ENCODE measurements at places on chromosomes 13 and 19.

DNA sequence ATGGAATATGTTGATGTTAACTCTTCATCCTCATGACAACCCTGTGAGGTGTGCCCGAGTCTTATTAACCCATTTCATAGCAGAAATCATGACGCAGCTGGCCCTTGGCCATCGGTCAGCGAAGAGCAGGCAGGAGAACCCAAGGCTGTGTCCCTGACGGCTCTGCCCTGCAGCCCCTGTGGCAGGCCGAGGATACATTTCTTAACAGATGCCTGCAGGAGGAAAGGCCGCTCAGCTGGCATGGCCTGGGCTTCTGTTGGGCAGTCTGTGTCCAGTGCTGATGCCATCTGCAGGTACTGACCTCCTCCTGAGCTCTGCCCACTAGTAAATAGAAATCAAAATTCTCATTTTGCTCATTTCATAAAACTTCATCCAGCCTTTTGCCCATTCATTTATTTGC, 35.4 kb upstream of the MCF2L start:
- DNase-seq, result no peak

DNA sequence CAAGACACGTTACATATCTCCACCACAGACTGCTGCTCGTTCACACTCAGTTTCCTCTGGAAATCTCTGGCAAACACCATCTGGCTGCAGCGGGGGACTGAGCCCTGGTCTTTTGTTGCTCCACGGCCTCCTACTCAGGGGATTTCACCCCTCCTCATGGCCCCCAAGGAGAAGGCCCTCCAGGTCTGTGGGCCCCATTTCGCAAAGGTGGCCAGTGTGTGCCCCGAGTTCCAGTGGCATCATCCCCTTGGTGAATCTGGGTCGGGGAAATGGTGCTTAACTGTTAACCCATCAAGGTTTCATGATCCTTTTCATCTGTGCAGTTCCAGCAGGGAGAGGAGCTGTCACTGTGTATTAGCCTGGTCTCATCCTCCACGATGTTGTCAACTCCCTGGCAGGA, 235.4 kb upstream of the MAB21L1 start:
- DNase-seq, result no peak

DNA sequence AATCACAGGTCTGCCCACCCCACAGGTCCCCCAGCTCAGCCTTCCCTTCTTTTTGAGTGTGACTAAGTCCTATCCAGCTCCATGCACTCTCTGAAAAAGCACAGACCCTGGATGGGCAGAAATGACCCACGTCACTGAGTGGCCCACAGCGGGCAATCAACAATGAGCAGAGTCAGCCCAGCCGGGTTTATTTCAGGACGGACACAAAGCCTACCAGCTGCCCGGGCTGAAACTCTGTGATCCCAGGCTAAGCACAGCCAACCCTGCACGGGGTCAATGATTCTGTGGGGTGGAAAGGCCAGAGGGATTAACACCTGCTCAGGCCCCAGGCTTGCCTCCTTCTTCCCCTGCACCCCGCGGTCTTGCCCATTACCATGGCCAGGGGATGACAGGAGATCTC, 8.4 kb downstream of the NAPA start:
- no peak for DNase-seq

DNA sequence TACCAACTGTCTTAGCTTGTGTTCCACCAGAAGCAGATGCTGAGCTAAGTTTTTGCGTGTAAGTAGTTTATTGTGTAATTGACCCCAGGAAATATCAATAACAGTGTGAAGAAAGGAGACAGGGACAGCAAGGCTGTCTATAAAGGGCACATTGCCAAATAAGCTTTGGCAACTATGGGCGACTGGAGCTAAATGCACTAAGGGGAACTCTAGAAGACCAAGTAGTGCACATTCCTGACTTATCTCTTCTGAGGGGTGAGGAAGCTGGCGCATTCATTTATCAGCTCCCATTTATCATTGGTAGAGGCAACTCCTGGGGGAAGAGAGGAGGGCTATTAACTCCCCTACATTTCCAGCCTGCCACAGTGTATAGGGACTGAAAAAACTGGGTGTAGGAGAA, 135.0 kb downstream of the DLEU7 start:
- no peak for DNase-seq

DNA sequence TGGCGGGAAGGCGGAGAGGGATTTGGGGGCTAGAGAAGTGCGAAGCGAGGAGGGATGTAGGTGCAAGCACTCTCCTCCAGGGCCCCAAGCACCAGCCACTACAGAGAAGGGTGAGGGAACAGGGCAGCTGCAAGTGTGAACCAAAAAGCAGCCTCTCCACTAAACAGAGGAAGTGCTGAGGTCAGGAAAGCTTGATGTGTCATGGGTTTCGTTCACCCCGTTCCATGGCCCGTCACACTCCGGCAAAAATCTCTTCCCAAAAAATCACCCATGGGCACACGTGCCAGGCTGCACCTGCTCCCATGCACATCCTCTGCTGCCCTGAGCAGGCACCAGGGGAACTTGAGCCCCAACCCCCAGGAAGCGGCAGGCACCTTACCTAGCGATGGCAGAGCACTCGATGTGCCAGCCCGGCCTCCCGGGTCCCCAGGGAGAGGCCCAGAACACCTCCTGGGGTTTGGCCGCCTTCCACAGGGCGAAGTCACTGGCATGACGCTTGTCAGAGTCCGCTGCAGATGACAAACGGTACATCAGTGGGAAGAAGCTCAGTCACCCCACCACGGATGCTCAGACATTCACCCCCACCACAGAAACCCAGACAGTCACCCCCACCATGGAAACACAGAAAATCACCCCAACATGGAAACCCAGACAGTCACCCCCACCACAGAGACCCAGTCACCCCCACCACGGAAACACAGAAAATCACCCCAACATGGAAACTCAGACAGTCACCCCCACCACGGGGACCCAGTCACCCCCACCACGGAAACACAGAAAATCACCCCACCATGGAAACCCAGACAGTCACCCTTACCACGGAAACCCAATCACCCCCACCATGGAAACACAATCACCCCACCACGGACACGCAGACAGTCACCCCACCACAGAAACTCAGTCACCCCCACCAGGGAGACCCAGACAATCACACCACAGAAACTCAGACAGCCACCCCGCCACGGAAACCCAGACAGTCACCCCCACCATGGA, 29.0 kb downstream of the CARS2 start:
- DNase-seq, result no peak

GRCh38 chr19:38263689-38264485, 486 bp upstream of the SPINT2 start:
- DNase-seq, result peak; percentile 31

GRCh38 chr19:44552324-44552723, 22.8 kb upstream of the CEACAM20 start:
- no peak for DNase-seq

- no peak for DNase-seq
Measured at GRCh38 chr13:32036126-32036695, 4.6 kb downstream of the FRY start.

- peak; percentile 30 for DNase-seq
Measured at GRCh38 chr13:101649488-101650126, 197.1 kb downstream of the ITGBL1 start.

GRCh38 chr13:98458431-98458830, 118.5 kb downstream of the STK24 start:
- DNase-seq, result no peak

GRCh38 chr13:71448080-71448630, 418.8 kb downstream of the DACH1 start:
- DNase-seq, result no peak

DNA sequence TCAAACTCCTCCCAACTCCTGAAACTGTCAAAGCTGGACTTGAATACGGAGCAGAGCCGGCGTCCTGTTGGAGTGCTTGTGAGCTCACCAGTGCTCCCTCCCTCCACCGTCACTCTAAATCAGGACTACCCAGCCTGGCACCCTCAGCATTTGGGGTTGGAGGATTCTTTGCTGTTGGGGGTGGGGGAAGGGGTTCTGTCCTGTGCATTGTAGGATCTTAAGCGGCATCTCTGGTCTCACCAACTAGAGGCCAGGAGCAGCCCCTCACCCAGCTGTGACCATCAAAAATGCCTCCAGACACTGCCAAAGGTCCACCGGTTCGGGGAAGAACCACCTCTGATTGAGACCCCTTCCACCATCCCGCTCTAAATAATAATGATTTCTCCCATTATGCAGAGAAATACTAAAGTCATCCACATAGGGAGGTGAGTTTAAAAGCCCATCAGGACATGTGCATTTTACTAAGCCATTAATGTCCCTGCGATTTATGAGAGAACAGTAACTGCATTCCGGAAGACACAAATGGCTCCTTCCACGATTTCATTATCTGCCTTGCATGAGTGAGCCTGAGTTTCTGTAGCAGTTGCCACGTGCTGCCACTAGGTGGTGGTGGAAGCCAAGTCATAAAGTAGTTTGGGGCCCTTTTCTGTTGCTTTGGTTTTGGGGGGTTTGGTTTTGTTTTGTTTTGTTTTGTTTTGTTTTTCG, 16.1 kb upstream of the USP29 start:
- peak; percentile 8 for DNase-seq

DNA sequence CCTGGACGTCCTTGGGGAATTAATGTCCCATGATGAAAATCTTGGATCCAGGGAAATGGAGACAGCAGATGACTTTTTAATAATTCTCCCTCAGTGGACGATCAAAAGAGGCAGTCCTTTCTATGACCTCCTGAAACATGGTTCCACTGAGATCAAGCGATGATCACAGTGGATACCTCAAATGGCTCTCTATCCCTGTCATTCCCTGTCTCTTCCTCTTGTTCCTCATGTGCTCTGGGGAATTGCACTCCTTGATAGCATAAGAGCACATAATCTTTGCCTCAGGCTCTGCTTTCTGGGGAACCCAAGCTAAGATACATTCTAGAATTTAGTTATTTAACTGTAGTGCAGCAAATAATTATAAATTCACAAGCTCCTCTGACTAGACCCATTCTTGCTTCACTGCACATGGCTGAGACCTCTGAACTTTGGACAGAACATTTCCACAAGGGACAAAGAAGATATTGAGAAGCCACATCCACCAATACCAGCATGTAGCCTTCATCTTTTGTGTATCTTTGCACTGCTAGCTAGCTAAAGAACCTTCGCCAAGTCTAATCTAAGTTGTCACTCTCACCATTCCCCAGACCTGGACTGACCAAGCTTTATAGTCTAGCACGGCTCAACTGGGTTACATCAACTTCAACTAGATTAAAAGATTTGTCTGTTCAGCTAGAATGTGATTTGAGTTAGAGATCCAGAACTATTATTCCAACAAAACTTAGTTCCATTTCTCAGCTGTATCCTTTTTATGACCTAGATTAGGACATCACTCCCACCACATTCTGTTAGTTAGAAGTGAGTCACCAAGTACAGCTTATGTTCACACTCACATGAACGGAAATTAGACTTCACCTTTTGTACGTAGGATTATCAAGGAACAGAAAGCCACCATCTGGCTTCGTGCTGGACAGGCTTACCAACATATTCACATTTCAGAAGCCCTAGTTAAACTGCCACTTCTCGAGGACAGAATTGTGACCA, 142.7 kb downstream of the SUCLA2 start:
- DNase-seq, result peak; percentile 67

DNA sequence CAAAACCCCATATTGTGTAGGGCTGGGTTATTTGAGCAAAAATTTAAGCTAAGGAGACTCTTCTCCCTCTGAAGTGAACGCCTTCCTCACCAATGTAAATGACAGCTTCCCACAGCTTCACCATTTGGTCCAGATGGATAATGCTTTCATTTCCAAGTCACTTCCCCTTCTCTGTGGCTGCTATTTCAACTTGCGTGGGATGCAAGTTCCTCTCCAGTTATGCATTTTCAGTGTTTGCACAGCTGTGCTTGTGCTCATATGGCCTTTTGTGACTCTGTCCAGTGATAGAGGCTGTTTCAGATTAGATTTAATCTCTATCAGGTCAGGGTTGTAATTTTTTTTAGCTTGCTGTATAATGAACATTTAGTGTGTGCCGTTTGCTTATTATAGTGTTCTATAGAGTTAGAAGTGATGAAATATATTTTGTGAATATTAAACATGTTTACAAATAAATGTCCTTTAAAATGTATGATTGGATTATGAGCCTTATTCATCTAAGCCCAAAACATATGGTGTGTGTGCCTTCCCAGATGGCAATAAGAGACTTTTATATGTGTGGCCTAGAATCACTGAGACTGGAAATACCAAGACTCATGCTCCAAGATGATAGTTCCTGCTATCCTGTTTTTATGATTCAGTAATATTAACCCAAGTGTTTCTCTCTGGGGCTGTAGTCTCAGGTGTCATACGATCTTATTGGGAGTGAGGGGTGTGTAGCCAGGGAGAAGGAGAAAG, 86.6 kb downstream of the TNFRSF19 start:
- peak; percentile 29 for DNase-seq

GRCh38 chr19:23795462-23795861, 36.8 kb upstream of the ZNF681 start:
- DNase-seq, result no peak

GRCh38 chr19:34806976-34807860, 34.2 kb upstream of the ZNF599 start:
- DNase-seq, result no peak

GRCh38 chr19:710767-711166, 2.0 kb downstream of the PALM start:
- DNase-seq, result no peak

GRCh38 chr13:46683676-46684260, 113.2 kb downstream of the ESD start:
- DNase-seq, result peak; percentile 66

GRCh38 chr13:41354416-41354815, 43.3 kb downstream of the NAA16 start:
- DNase-seq, result no peak

GRCh38 chr19:1882089-1882785, 3.1 kb downstream of the ABHD17A start:
- DNase-seq, result no peak

- DNase-seq, result no peak
Measured at GRCh38 chr19:18723871-18724377, 40.4 kb downstream of the CRTC1 start.

- DNase-seq, result peak; percentile 23
Measured at GRCh38 chr19:48836089-48837017, at the start of gene HSD17B14. Gene HSD17B14 (minus strand): TSS chr19:48836491. CDS start chr19:48836411, 80 bp downstream.

- no peak for DNase-seq
Measured at GRCh38 chr13:30676672-30677071, 58.7 kb upstream of the ALOX5AP start.

DNA sequence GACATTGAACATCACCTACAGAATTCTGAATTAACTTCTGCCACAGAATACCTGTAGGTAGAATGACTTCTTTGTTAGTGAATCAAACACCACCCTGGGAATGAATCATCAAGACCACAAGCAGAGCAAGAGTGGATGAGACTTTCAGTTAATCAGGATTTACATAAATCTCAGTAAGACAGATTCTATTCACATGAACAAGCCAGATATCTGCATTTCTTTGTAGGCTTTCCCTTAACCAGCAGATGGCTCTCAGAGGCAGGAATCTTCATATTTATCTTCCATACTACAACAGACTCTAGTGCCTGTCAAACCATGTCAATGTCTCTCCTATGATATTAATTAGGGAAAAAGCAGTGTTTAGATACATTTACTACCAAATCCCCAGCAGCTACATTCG, 412.1 kb downstream of the KLF12 start:
- DNase-seq, result peak; percentile 15

DNA sequence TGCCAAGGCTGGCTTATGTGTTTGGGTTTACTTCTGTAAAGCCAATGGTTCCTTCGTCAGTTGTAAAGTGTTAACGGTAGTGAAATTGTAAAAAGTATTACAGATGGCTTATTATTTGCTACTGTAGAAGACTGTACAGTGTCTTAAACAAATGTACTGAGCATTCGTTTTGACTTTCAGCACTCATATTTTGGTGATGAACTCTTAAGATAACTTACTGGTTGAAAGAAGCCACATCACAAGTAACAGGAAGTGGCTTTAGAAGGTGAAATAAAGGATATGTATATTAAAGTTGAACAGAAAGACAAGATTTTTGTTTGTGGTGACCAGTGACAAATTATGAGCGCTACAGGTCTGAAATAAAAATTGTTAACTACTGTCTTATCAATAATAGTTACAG, 64.2 kb downstream of the URI1 start:
- DNase-seq, result no peak

All from fibroblast of skin of left quadriceps (primary cell).